Stimulated activated CD4-positive, alpha-beta T cell treated with anti-CD3 and anti-CD28 coated beads, Interleukin-12 subunit alpha, Interleukin-12 subunit beta, amount 100 ng/mL, for 4 hours (primary cell): ENCODE measurements at places on chromosomes 7 and 10.

DNA sequence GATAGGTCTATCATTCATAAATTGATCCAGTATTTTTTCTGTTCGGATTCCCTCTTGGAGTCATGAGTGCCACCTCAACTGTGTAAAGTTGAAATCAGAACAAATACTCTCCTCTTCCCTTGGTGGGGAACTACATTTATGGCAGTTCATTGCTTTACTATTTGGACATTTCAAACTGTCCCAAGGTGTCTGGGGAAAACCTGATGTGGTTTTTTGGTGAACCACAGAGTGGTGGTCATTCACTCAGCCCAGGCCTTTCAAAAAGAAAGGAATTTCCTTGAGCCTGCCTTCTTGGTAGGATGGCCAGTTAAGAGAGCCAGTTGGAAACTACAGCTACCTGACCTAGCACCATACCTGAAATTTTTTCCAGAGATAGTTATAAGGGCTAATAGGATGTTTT lies 59.0 kb downstream of the ABCB1 start:
- DNase-seq, result no peak

GRCh38 chr10:97726636-97727178 lies 10.2 kb upstream of the ZFYVE27 start:
- DNase-seq, result no peak

DNA sequence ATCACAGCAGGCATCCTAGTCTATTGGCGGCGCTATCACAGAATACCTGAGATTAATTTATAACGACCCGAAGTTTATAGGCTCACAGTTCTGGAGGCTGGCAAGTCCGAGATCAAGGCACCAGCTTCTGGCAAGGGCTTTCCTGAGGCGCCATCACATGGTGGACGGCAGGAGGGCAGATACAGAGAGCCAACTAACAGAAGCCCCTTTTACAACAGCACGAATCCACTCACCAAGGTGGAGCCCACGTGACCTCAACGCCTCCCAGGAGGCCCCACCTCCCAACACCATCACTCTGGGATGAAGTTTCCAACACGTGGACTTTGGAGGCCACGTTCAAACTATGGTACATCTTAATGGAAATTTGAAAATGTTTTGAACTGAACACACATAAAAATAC lies 255.3 kb downstream of the ELFN1 start:
- no peak for DNase-seq

GRCh38 chr7:26293569-26294308 lies 2.1 kb downstream of the SNX10 start:
- peak; percentile 14 for DNase-seq

- no peak for DNase-seq
Measured at GRCh38 chr10:44792119-44792775, 118.9 kb upstream of the TMEM72 start.

DNA sequence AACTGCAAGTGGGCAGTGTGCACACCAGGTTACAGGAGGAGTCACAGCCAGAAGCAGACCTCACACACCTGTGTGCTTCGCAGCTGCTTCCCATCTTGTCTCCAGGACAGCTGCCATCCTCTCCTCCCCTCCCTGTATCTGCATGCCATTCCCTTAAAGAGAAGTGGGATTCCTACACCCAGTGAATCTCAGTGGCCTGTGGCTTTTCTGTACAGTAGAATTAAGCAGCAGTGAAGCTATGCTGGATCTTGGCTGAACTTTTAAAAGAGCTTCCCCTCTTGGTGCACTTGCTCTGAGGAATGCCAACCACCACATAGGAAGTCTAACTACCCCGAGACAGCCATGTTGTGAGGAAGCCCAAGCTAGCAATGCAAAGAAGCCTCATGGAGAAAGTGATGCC lies 236.5 kb upstream of the ZMIZ1 start:
- DNase-seq, result no peak

GRCh38 chr7:29956487-29956836 lies 33.1 kb downstream of the SCRN1 start:
- no peak for DNase-seq

- DNase-seq, result no peak
Measured at GRCh38 chr7:5564894-5565293, 141.3 kb upstream of the TNRC18 start.

DNA sequence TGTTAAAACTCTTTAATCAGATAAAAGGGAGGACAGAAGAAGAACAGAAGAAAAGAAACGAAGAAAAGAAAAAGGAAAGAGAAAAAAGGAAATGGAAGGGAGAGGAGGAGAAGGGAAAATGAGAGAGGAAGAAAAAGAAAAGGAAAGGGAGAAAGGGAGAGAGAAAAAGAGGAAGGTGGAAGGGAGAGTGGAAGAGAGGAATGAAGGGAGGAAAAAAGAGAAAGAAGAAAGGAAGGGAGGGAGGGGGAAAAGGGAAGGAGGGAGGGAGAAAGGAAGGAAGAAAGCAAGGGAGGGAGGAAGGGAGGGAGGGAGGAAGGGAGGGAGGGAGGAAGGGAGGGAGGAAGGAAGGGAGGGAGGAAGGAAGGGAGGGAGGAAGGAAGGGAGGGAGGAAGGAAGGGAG lies 305.7 kb downstream of the CALN1 start:
- no peak for DNase-seq

GRCh38 chr7:22238354-22239311 lies 118.3 kb downstream of the RAPGEF5 start:
- DNase-seq, result no peak

DNA sequence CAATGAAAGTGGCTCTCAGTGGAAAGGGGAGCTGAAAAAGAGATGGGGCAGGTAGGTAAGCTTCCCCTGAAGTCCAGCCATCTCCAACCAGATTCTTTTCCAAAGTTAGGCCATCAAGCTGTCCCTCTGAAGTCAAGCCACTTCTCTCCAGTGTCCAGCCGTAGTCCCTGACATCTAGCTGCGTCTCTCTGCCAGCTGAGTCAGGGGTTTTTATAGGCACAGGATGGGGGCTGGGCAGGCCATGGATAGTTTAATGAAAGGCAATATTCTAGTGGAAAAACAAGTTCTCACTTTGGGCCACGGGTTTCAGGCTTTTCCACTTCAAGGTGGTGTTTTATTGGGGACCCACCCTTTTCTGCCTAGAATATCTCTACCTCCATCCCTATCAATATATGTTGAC lies 36.8 kb downstream of the AVL9 start:
- no peak for DNase-seq

- DNase-seq, result no peak
Measured at GRCh38 chr10:94116848-94117247, 123.1 kb downstream of the PLCE1 start.

DNA sequence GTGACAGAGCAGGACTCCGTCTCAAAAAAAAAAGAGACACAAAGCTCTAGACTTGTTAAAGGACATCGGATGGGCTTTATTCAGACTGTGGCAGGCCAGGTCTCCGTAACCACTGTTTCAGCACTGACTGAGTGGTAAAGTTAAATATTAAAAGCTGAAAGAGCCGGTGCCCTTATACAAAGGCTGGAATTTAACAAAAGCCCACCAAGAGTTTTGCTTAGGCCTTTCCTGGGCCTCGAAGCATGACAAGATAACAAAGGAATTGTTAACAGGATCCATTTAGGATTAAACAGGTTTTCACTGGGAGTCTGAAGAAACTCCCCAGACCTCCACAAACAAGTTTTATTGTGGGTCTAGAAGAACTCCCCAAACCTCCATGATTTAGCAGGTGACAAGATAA lies 727.8 kb downstream of the TYW1 start:
- no peak for DNase-seq

GRCh38 chr10:120493411-120494312 lies 36.6 kb downstream of the PLPP4 start:
- DNase-seq, result no peak

GRCh38 chr10:60649485-60650377 lies 128.5 kb upstream of the CDK1 start:
- no peak for DNase-seq

GRCh38 chr10:77479586-77479985 lies 158.0 kb downstream of the KCNMA1 start:
- DNase-seq, result no peak

DNA sequence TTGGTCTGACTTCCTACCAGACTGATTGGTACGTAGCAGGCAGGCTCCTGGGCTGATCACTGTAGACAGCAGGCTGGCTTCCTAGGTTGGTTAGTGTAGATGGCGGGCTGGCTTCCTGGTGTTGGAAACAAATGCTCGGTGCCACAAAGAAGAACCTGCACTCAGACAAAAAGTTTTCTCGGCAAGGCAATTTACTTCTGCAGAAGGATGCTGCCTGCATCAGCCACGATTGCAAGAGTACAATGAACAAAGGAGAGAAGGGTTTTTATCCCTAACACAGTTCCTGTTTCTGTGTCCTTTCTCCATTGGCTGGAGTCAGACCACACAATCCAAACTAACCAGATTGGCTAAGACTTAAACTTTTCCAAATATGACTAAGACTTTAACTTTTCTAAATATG lies 123.6 kb upstream of the PPP2R2D start:
- DNase-seq, result no peak

DNA sequence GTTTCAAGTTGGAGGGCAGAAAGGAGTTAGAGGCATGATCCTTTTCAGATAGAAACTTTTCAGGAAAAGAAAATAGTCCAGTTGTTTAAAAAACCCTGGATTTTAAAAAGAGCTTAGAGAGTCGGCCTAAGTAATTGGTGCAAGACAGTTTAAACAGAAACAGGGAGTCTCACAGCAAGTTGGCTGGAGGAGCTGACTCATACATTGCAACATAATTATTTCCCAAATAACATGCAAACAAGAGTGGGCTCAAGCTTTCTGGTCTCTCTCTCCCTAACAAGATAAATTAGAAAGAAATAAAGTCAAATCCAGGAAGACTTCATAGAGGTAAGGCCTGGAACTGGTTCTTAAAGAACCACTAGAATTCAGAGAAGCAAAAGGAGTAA lies 100.3 kb upstream of the AGBL3 start:
- DNase-seq, result no peak

- no peak for DNase-seq
Measured at GRCh38 chr7:122884186-122884585, 2.1 kb downstream of the CADPS2 start.

DNA sequence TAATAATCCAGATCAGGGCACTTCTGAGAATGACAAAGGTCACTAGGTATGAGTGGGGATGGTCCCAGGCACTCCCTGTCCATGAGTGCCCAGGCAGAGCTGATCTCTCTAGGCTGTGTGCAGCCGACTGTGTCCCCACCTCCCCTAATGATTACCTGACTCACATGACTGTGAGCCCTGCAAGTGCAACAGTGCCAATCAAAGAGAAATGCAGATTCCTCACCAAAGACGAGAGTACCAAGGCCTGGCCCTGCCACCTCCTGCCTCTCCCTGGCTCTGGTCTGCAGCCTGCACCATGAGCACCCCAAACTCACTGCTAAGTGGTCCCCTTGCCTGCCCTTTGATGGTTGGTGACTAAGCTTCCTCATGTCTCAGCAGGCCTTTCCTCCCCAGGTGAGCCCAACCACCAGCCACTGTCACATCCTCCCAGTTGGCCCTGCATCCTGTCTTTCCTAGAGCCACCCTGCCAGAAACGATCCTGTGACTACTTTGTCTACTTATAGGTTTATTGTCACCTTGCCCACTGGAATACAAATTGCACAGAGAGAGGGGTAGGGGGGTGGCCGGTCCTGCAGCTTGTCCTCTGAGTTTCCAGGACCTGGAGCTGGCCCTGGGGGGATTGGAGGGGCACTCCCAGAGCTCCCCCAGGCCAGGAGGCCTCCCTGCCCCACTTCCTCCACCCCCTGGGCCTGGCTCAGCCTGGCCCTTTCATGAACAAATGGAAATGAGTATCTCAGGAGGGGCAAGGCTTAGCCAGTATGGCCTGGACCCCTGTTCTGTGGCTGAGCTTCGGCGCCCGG lies 22.4 kb upstream of the GDF10 start:
- DNase-seq, result no peak

DNA sequence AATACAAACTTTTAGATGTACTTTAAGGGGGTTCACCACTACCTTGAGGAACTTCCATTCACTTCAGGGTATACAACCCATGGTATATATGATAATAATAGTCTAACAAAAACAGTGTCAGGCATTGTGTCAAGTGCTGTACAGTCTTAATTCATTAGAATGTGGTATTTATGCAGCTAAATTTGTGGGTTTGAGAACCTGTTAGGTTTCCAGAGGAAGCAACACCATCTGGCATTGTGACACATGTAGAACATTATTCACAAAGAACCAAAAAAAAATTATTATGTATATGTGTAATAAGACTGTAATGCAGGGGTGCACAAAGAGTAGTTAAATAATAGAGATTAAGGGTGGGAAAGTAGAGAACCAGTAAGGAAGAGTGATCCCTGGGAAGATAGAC lies 26.3 kb downstream of the TMEM60 start:
- DNase-seq, result no peak

DNA sequence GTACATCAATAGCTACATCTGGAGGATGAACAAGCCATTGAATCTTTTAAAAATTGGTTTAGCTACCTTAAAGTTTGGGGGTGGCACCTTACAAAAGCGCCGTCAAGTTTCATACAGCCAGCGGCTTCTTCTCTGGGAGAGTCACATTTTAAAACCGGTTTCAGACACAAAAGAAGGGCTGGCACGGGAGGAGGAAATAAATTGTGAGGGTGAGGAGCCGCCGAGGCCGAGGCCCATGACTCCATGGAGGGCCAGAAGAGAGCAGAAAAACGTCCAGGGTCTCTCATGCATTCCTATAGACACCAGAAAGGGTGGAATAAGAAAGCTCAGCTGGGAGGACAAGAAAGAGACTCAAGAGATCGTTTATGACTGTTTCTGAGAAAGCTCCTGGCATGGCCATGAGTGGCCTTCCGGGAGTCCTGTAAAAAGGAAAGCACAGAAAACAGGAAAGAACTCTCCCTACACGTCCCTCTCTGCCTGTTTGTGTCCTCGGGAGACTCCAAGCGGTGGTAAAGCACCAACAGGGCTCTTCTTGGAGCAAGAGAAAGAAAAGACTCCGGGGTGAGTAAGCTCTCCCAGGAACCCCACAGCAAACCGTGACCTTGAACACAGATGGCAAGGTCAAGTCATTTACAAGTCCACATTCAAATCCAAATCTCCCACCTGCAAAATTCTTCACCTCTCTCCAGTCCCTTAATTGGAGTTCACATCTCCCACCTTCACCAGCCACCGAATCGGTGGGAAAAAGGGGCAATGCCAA lies 1.8 kb downstream of the FRAT2 start:
- DNase-seq, result no peak

- no peak for DNase-seq
Measured at GRCh38 chr10:6721480-6721879, 141.4 kb upstream of the PRKCQ start.

- DNase-seq, result no peak
Measured at GRCh38 chr10:48366261-48366660, 59.8 kb downstream of the MAPK8 start.

GRCh38 chr7:23685731-23686130 lies 5.7 kb downstream of the FAM221A start:
- no peak for DNase-seq

GRCh38 chr7:150463461-150463860 lies 13.0 kb downstream of the GIMAP8 start:
- DNase-seq, result no peak

- no peak for DNase-seq
Measured at GRCh38 chr10:6894405-6894804, 314.3 kb upstream of the PRKCQ start.

DNA sequence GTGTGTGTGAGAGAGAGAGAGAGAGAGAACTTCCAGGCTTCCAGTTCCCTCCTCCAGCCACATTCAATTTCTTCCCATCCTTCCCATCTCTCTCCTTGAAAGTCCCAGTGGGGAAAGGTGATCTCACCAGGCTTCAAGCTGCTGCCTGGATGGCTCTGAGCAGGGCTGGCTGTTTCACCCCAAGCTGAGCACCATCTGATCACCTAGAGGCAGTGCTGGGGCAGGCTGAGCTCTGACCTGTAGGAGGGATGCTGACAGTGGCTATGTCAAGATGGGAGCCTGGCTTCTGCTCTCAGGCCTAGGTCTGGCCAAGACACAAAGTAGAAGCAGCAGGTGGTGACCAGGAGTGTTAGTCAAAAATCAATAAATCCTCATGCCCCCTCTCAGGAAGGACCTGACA lies 370.8 kb downstream of the PLXNA4 start:
- no peak for DNase-seq

GRCh38 chr7:132804849-132805485 lies 228.7 kb upstream of the PLXNA4 start:
- DNase-seq, result no peak
